ENCODE measurements at places on chromosomes 6 and 20.
A peak's percentile ranks its signal among the peaks of the same experiment; 100 is the strongest.

GRCh38 chr6:156778454-156779205 lies 1.5 kb downstream of the ARID1B start:
- DNase-seq: peak; percentile 52

DNA sequence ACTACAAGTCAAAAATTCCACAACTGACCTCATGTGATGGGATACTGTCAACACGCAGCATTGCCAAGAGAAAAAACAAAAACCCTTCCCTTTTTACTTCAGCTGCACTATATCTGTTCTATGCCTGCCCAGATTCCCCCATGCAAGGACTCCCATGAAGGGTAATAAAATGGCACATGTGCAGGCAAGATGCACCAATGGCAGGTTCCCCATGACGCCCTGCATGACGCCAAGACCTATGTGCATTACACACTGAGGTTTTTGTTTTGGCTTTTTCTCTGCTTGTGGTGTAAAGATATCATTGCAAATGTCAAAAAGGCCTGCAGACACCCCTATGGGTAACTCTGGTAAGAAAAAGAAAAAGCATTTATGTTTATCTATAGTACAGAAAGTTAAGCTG lies 403.4 kb downstream of the HDGFL1 start:
- no peak for DNase-seq

DNA sequence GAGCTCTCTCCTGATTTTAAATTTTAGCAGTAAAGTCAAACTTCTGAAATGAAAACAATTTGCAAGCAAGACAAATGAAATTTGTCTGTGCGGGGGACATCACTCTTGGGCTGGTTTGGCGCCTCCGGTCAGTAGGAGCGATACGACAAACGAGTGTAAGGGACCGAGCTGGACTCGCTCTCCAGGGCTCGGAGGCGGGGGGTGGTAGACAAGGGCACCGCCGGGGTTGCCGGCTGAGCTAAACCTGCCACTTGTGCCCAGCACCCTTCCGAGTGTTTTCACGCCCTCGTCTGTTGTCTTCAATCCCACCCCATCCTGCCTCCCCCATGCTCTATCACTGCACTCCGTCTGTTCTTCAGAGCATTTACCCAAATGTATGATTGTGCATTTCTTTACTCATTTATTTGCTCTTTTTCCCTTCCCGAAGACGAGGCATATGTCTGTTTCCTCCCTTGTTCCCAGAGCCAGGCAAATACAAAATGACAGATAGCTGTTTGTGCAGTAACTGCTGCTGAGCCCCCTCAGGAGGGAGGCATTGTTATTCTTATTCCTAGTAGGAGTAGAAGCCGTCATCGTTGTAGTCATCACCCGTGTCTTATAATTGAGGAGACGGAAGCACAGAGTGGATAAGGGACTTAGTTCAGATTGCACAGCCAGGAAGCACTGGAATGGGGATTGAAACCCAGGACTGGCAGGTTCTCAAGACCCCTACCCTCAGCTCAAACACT lies 62.8 kb upstream of the APCDD1L start:
- DNase-seq: no peak

- DNase-seq: no peak
Measured at GRCh38 chr6:114362957-114363356, 20.1 kb upstream of the HS3ST5 start.

GRCh38 chr6:110048221-110048875 lies 70.2 kb downstream of the GPR6 start:
- no peak for DNase-seq

DNA sequence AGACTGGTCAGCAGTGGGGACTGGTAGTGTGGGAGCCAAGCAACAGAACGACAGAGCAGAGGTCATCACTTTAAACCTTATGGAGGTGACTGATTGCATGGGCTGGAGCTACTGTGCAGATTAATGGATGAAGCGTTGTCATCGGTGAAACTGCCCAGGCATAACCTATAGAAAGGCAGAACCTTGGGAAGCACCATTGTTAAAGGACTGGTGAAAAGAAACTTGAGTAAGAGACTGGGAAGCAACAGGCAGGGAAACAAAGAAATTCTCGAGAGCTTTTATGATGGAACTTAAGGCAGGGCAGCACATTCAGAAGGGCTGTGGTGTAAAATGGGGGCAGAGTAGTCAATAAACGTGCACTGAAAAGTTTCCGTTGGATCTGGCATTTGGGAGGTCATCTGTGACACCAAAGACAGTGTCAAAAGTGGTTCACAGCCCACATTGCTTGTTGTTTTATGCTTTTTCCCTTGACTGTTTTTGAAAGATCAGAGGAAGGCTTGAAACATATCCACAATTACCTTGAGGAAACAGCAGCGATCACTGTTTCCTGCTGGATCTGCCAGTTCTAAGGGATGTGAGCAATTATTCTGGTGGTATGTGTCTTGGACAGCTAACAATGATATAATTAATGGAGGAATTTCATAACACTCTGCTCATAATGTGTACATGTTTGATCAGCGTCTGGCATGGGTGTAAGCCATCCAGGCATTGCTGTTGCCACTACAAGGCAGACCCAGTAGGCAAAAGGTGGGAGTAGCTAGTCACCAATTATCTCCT lies 62.7 kb downstream of the LRRC1 start:
- no peak for DNase-seq

GRCh38 chr20:58019850-58020625 lies 208.4 kb downstream of the ANKRD60 start:
- DNase-seq: no peak

GRCh38 chr6:142621822-142622221 lies 320.0 kb downstream of the ADGRG6 start:
- no peak for DNase-seq

DNA sequence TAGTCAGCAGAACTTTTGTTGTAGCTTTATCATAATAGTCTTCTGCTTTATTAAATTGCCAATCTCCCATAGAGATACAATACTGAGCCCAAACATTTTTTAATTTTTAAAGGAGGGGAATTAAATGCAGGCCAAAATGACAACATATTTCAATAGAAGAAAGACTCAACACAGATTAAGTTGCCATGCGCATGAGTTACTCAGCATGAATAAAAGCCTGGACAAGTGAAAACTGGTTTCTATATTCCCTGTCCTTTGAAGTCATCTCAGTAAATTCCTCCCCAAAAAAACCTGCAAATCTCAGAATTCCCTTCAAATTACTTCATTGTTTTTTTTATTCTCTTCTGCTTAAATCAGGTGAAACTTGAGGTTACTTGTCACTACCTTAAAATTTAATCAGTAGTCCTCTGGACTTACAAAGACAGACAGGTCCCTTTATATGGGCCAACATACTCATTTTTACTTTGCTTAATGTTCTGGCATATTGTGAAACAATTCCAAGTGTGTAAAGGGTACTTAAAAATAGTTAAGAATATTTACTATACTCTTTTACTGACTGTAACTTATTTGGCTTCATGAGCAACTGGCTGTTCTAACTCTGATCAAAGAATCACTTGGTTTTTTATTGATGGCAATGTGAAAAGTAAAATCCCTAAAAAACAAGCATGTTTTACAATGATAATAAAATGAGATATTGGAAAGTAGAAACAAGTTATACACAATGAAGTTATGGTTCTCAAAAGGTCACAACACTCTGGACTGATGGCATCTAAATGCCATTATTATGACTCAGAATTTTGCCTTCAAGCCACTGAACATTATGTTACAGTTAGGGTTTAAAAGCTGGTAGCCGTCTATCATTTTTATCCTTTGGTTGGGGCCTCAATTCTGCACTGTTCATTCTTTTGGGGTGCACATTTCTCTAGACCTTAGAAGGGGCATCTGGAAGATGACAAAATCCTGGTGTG lies 49.9 kb upstream of the COL21A1 start:
- DNase-seq: peak; percentile 25

DNA sequence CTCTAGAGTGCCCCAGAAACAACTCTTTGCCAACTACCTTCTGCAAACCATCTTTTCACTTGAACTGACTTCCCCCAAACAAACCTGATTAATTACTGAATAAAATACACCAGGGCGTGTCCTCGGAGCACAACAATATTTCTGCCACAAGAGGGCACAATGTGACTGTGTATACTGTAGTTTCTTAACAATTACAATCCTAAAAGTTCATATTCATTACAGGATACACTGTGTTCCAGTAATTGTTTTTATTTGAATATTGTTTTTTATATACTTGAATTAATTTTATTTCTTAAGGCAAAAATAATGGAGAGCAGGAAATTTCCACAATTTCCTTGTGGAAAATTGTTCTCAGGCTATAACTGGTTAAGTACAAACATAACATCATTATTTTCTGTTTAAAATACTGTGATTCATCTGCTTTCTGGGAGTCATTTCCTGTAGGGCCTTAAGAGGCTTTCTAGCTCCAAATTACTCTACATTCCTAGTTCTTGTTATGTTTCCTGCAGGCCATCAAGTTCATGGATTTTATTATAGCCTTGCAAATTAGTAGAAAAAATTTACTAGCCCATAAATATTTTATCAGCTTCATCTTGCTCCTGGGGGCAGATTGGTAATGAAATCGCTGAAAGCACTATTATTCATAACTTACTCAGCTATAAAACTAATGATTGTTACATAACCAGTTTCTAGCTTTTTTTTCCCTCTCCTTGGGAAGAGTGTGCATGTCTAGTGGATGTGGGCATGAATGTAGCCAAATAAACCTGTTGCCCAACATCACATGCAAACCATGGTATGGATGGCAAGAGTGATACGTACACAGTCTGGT lies 51.9 kb upstream of the SLC22A16 start:
- peak; percentile 95 for DNase-seq

DNA sequence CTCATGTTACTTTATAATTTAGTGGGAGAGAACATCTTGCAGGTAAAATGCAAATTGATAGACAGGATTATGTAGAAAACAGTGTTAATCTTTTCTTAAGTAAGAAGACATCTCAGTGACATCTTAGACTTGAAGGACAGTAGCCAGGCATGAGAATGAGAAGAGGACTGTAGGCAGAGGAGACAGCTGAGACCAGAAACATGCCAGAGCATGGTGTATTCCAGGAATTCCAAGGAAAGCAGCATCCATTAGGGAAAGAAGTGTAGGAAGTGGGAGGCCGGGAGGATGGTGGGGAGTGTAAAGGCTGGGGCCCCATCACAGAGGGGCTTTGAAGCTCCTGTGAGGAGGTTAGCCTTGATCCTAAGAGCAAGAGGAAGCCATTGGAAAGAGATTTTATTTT lies 225.6 kb downstream of the ARID1B start:
- DNase-seq: no peak

DNA sequence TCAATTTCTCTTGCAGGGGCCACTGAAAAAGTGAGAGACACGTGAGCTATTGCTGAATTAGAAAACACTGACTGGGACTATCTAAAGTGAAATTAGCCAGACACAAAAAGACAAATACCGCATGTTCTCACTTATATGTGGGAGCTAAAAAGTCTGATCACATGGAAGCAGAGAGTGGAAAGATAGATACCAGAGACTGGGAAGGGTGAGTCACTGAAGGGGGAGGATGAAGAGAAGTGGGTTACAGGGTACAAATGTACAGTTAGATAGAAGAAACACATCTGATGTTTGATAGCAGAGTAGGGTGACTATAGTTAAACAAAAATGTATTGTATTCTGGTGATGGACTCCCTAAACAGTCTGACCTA lies 13.4 kb downstream of the CST3 start:
- DNase-seq: peak; percentile 42

GRCh38 chr6:161168281-161168891 lies 105.5 kb downstream of the AGPAT4 start:
- DNase-seq: peak; percentile 99

DNA sequence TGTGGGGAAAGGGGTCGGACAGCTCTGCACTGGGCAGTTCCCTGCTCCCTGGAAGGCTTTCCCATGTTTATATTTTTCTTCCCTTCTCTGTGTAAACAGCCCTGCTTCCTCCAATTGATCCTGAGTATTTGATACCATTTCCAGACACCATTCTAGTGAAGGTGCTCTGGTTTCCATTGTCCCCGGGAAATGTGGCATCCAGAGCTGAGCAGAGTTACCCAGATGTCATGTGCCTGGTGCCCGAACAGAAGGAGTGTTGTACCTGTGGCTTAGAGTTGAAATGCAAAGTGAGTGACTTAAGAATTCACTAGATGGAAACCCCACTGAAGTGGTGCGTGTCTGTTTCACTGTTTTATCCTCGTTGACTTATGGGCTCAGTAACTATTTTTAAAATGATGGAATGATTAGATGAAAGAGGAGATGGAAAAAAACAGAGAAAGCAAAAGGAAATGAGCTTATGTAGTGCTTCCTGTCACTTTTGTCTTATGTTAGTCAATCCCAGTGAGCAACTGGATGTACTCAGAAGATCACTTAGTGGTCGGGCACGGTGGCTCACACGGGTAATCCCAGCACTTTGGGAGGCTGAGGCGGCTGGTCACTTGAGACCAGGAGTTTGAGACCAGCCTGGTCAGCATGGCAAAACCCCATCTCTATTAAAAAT lies 83.8 kb downstream of the SASH1 start:
- no peak for DNase-seq

- DNase-seq: no peak
Measured at GRCh38 chr20:35600176-35600992, 15.2 kb upstream of the SPAG4 start.

GRCh38 chr6:36141091-36141490 lies 10.8 kb downstream of the MAPK13 start:
- DNase-seq: no peak

GRCh38 chr6:76942203-76942966 lies 520.9 kb downstream of the HTR1B start:
- DNase-seq: no peak

DNA sequence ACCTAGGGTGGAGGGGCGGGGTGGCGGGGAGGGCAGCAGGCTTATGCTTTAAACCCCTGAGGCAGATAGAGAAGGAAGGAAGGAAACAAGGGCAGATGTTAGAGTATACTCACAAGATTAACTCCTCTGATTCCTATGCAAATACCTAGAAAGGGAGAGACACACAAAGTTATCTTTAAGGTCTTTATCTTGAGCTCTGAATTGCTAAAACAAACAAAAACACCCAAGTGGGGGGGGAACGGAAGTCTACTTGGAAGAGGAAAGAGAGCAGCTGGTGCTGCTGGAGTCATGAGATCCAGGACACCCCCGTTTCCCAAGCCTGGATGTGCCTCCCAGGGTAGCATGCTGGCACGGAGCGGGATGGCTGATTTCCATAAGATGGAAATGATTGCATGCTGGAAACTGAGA lies 43.4 kb downstream of the PLAGL1 start:
- DNase-seq: no peak

GRCh38 chr20:56925831-56926170 lies 296.7 kb downstream of the TFAP2C start:
- no peak for DNase-seq

DNA sequence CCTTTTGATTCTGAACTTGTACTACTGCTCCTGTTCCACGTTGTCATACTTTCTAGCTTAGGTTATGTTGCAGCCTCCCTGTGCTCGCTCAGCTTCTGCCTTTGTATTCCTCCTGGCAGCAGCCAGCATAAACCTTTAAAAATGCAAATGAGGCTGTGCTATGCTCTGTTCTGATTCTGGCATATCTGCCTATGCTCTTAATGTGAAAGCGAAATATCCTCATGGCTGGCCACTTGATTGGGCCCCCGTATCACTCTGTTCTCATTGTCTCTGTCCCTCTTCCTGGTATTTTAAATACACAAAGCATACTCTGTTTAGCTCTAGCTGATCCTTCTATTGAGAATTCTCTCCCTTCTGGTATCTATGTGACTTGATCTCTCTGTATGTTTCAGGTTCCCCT lies 139.0 kb downstream of the JARID2 start:
- DNase-seq: no peak

Measured in HCEC 1CT (cell line).